ENCODE measurements at places on chromosomes 1 and 21.

DNA sequence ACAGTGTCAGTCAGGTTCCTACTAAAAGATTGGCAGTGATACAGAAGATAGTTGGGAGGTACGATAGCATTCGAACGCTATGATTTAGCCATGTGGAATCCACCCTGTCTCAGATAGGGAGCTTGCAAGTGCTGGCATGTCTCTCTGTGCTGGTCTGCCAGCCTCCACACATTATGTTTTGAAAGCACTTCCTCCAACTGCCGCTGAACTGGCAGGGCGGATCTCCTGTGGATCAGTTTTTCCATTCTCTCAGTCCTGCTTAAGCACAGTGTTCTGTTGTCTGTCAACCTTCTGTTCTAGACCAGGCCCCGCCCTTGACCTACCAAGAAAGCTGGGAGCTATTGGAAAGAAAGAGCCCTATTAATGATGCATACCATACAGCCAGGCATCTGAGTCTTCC lies 65.5 kb upstream of the PALMD start:
- DNase-seq: peak; percentile 38

- DNase-seq: no peak
Observed at GRCh38 chr1:109814223-109814622, 50.5 kb upstream of the EPS8L3 start.

DNA sequence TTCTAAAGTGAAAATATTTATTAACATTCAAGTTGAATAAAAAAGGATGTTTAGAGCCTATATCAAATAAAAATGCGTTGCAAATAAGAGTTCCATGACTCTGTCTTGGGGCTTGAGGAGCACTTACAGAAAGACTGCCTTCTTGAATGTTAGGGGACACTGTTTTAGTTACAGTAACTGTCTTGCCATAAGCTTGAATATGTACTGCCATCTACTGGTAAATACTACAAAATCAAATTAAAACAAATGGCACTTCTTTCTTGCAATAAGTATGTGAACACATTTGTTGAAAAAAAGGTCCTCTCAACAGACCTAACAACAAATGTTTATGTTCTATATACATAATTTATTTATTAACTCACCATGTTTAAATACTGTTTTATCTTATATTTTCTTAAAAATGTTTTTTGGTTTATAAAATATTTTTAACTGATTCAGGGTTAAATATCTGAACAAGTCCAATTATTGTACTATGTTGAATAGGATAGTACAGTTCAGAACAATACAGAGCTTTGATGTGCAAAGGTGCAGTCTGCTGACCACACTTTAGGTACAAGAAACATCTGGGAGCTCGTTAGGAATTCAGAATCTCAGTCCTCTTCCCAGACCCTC lies 199.5 kb downstream of the LRRIQ3 start:
- peak; percentile 59 for DNase-seq

- no peak for DNase-seq
Observed at GRCh38 chr21:39955326-39955725, 88.1 kb downstream of the PCP4 start.

DNA sequence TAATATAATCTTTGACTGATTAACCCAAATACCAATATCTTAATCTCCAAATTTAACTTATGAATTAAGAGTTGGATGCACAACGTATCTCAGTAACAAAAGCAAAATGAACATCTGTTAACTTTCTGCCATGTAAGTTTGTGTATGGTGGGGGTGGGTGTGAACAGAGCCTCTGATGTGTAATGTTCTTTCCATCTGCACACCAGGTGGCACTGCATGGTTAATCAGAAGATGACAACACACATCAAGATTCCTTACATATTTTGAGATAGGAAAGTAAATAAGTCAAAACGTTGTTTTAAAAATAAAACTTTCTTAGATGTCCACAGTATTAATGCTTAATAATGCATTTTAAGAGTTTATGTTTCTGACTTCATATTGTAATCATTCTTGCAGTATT lies 251.9 kb downstream of the DPYD start:
- no peak for DNase-seq

DNA sequence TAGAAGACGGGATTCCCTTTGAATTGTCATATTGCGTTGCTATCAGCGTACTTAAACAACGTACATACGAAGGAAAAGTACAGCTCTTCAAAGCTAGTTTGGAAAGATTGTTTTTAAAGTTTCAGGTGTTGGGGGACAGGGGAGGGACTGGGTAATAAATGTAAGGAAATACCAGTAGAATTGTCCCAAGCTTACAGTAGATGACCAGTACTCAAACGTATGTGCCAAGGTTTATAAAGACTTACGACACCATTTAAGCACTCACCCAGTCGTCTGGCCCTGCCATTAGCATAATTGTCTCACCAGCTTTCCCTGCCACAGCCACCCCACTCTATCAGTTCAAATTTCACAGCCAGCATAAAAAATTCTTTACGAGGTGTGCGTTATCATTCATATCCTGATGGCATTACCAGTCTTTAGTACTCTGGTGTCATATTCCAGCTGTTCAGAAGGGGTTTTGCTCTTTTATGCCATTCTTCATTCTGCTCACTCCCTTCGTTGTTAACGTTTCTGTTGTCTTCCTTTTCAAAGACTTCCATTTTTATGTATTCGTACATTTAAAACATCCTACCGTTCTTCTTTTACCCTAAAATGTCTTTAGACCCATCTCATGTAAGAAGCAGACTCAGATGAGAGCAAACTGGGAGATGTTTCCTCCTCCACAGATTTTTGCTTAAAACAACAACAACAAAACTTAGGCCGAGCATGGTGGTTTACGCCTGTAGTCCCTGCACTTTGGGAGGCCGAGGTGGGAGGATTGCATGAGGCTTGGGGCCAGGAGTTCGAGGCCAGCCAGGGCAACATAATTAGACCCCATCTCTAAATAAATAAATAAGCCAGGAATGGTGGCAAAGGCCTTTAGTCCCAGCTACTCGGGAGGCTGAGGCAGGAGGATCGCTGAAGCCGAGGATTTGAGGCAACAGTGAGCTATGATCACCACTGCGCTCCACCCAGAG lies 1.0 kb upstream of the HP1BP3 start:
- DNase-seq: no peak
